Posterior vena cava (tissue), 2 donors: ENCODE measurements at places on chromosomes 1 and 21.

- DNase-seq = no peak
Observed at GRCh38 chr21:38159355-38159754, 97.4 kb upstream of the KCNJ15 start.

DNA sequence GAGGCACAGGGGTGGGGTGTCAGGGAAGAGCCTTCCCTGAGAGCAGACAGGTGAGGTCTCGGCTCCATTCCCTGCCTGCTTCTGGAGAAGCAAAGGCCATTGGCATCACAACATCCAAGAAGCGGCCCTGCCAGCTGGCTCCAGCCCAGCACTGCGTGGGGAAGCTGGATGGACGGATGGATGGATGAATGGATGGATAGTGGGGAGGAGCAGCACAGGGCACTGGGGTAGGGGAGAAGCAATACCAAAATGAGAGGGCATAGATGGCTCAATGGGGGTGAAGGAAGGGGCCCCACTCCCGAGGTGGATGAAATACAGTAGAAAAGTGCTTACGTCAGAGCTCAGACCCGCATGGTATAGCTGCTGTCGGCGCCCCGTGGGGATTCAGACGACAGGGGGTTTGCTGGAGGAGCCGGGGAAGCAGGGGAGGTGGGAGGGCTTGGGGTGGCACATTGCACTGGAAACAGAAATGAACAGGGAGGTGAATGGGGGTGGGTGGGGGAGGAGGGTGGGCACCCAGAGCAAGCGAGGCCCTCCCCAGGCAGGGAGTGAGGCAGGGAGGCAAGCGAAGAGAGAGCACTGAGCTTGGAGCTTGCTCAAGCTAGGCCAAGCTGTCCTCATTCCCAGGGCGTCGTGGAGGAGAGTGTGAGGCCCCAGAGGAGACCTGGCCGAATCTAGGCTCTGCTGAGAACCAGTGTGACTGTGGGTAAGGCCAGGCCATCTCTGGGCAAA is 9.5 kb upstream of the GOLT1A start:
- DNase-seq = no peak

- no peak for DNase-seq
Observed at GRCh38 chr1:59230622-59231021, 66.3 kb upstream of the FGGY start.

DNA sequence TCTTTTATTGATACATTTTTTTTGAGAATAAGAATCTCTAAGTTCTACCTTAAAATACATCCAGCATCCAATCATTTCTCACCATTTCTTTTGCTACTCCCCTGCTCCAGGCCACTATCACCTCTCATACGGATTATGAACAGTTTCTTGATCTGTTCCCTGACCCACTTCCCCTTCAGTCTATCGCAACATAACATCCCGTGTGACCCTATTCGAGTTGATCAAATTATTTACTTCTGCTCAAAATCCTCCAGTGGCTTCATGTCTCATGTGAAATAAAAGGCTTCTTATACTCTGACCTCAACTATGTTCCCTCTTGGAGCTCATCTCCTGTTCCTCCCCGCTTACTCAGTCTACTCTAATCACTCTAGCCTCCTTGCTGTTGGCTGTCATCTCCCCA is 5.2 kb downstream of the ALG14 start:
- DNase-seq = no peak

DNA sequence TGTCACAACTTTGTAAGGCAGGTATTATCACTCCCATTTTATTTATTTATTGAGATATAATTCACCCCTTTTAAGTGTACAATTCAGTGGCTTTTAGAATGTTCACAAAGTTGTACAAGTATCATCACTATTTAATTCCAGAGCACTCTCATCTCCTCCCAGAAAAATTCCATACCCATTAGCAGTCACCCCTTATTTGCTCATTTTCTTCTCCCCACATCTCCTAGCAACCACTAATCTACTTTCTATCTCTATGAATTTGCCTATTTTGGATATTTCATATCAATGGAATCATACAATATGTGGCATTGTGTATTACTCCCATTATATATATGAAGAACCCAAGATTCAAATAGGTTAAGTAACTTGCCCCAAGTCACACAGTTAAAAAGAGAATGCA is 7.0 kb downstream of the DSTYK start:
- DNase-seq = no peak
